ENCODE measurements at places on chromosomes 2 and 18.
A peak's percentile ranks its signal among the peaks of the same experiment; 100 is the strongest.

- DNase-seq: no peak
Measured at GRCh38 chr2:190318514-190318913, 1.1 kb downstream of the HIBCH start.

DNA sequence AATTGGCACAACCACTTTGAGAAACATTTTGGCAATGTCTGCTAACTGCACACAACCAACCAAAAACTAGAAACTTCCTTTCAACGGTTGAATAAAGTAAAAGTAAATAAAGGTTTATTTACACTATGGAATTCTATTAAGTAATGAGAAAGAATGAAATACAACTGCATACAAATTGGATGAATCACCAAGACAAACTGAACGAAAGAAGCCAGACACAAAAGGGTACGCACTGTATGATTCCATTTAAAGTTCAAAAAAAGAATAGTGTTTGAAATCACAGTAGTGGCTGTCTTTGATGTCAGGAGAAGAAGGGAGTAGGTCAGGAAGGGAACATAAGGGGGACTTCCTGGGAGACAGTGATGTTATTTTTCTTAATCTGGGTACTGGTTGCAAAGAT is 46.5 kb upstream of the SULT1C3 start:
- DNase-seq: no peak

- DNase-seq: no peak
Measured at GRCh38 chr2:129061769-129062121, 743.1 kb upstream of the HS6ST1 start.

DNA sequence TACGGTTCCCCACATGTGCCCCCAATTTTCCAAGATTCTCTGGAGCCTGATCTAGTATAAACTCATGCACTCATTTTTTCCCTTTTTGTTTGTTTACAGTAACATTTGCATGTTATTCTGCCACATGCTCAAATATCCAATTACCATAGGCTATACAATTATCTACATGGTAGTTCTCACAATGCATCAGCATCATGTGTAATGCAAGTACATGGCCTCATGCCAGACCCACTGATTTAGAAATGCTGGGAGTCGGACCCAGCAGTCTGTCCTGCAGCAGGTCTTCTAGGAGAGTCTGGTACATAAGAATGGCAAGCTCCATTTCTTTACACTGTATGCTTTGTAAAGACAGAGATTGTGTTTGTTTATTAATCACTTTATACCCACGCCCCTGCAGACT is 107.7 kb downstream of the CBLN2 start:
- DNase-seq: no peak

DNA sequence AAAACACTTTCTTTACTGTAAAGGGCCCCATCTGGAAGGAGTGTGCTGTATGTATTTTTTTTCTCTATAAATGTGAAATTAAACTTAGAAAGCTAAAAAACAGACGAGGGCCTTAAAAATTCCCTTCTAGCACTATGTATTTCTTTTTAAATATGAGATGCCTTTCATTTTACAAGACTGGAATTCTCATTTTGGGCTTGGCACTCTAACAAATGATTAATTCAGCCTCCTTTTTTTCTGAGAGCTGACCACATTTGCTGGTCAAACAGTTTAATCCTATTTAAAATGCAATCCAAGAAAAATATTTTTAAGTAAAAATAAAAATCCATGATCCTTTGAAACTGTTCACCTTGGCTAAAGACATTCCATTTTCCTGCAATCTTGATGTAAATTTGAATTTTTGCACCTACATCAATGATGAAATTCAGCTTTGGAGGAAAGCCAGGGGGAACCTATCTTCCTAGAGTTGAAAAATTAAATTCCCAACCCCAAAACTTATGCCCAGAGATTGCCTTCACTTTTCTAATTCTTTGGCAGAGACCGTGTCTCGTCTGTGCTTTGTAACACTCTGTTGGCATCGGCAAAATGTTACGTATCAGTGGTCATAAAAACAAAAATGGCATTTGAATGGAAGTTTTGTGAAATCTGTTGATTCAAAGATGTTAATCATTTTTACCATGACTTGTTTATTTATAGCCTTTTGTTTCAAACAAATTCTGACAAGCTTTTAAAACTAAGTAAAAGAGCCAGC is 284.5 kb downstream of the ZNF521 start:
- DNase-seq: no peak

DNA sequence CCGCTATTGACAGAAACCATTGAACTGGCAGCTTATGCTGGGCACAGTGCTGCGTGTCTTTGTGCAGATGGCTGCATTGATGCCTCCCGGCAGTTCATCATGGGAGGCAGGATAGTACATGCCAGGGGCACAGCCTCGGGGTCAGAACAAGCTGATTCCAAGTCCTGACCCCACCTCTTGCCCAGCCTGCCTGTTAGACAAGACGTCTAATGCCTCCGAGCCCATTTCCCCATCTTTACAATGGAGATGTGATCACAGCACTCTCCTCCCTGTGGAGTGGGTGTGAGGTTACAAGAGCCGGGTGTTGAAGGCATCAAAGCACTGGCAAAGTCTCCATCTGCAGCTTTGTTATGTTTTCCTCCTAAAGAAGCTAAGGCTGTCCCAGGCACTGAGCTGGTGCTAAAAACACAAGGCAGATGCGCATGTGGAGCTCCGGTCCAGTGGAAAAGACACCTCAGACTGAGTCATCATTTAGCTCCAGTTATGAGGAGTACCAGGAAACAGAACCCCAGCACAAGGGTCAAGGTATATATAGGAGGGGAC is 125.7 kb upstream of the EPAS1 start:
- DNase-seq: no peak

DNA sequence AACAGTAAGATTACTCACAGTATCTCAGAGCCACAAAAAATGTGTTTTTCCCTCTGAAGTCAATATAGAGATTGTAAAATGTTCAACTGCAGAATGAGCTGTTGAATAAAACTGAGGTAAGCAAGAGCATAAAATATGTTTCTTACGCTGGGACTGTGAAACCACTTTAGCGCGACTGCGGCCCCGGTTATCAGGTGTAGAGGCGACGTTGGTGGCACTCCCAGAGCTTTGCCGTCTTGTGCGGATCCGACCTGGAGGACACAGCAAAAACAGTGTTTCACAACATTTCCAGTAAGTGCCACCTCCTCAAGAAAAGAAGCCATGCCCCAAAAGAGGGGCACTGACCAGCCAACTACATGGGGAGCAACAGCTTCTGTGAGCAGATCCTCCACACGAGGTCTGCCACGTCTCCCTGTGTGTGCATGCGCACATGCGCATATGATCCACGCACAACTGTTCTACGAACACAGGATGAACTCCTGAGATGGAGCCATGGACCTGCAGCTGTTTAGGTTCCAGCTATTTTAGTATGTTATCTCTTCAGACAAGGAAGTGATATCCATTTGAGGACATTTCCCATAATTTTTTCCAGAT is 100.7 kb upstream of the RNU4ATAC start:
- no peak for DNase-seq

DNA sequence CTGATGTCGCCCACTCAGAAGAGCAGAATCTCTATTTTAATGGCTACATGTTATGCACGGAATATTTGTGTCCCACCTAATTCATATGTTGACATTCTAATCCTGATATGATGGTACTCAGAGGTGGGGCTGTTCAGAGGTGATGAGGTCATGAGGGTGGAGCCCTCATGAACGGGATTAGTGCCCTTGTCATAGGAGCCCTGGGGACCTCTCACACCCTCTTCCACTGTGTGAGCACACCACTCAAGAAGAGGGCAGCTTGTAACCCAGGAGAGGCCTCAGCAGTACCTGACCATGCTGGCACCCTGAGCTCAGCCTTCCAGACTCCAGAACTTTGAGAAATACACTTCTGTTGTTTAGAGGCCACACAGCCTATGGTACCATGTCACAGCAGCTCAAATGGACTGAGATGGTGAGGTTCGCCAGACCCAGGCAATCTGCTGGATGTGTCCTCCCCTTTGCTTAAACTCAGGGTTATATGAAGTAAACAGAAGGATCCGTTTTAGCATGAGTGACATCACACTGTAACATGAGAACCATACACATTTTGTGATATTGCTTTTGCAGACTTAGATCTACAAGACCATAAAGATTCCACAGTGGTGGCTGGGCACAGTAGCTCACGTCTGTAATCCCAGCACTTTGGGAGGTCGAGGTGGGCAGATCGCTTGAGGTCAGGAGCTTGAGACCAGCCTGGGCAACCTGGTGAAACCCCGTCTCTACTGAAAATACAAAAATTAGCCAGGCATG is 48.7 kb downstream of the ATOH8 start:
- no peak for DNase-seq

GRCh38 chr2:70797506-70797905 is 7.1 kb upstream of the FIGLA start:
- DNase-seq: no peak

DNA sequence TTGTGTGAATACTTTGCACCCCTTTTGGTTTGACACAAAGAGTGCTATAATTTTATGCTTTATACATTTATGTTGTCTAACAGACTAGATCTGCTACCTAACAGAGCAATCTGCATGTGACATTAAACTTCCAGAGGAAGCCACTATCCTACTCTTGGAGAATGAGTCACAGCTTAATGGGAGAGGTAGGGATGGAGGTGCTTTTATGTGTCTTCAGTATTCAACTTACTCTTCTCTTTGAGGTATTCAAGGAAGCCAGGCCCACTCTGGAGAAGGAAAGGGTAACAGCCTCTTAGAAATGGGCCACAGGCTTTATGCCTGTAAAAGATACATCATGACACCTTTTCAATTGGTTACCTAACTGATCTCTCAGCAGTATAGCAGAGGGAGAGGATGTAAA is 85.8 kb upstream of the NEUROD1 start:
- no peak for DNase-seq

GRCh38 chr2:140604096-140604495 is 1526.7 kb downstream of the LRP1B start:
- DNase-seq: no peak

DNA sequence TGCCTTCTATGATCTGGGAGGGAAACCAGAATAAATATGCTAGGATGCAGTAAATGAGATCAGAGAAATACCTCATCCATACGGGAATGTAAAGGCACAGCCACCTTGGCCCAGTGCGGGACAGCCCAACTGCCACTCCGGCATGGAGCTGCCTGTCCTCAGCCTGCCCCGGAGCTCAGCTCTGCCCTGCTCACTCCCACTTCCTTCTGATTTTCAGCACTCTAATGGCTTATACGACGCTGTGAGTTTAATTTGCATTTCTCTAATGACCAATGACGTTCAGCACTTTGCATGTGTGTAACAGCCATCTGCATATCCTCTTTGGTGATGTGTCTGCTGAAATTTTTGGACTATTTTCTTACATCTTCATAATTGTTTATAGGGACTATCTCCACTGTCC is 172.5 kb upstream of the RAB6C start:
- DNase-seq: no peak

GRCh38 chr2:174787487-174788205 is 23.4 kb upstream of the CHRNA1 start:
- DNase-seq: no peak

GRCh38 chr2:11406267-11406957 is 59.5 kb downstream of the E2F6 start:
- no peak for DNase-seq

- peak; percentile 97 for DNase-seq
Measured at GRCh38 chr2:237572021-237572741, 5.8 kb downstream of the PRLH start.

- DNase-seq: no peak
Measured at GRCh38 chr2:68767031-68767961, 32.7 kb downstream of the ARHGAP25 start.

DNA sequence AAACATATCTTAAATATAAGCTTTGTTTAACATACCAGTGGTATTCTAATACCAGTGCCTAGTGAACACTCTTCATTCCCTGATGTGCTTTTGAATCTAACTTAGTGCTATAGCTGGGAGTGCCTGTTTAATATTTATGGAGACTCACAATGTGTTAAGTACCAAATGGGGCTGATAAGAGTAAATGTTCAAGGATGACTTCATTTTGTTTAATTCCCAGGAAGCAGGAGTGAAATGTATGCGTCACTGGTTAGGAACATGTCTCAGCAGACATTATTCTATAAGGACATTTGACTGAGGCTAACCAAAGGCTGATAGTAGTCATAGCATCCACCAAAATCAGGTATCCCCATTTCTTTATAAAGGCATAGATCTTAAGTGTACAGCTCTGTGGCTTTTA is 31.7 kb upstream of the LINC00305 start:
- no peak for DNase-seq

GRCh38 chr18:57850063-57850462 is 46.9 kb upstream of the ATP8B1 start:
- DNase-seq: no peak

- no peak for DNase-seq
Measured at GRCh38 chr2:200302940-200303727, 3.4 kb upstream of the SPATS2L start.

DNA sequence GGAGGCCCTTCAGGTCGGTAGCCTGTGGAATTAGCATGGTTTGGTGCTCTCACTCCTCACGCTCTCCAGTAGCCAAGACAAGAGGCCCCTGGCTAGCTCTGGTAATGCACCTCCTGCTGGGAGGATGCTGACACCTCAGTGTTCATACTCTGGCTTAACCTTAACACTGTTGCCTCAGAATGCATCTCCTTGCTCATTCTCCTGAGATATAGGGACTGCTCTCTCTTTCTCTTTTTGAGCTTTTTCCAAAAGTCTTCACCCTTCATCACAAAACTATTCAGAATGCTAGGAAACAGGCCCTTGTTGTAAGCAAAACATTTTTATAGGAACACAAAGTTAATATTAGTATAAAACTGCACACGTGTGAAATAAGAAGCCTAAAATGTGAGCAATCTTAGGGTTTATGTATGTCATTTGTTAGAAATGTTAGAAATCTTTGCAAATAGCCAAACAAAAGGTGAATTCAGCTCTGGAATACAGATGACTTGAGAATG is 17.3 kb upstream of the IMPA2 start:
- DNase-seq: no peak

DNA sequence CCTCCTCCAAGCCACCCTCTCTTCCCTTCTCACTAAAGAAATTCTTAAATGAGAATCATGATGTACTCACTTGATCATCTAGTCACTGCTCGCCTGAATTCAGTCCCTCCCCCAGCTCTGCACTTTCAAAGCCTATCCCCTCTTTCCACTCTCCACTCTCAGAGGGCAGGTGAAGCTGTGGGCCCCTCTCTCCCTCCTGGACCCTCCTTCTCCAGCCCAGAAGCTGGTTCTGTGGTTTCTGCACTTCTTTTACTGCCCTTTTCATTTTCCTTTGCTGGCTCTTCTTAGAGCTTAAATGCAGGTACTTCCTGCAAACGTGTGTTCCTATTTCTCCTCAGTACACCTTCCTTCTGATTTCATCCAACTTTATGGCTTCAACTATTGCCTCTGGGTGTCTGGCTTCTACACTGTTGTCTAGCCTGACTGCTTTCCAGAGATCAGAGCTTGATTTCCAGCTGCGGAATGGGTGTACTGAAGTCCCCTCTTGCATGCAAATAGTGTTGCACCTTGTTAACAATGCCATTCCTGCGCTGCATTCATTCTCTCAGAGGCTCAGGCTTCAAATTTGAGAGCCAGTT is 15.3 kb upstream of the TXNDC2 start:
- no peak for DNase-seq

GRCh38 chr2:147430408-147430807 is 414.4 kb upstream of the ACVR2A start:
- no peak for DNase-seq

GRCh38 chr2:203578759-203579643 is 43.9 kb upstream of the RAPH1 start:
- no peak for DNase-seq

- DNase-seq: no peak
Measured at GRCh38 chr18:70148039-70148938, 57.2 kb downstream of the RTTN start.
